Stimulated activated CD8-positive, alpha-beta memory T cell treated with anti-CD3 and anti-CD28 coated beads, Interleukin-15, amount 100 ng/mL, for 24 hours (primary cell): ENCODE measurements at places on chromosomes 5 and 9.

DNA sequence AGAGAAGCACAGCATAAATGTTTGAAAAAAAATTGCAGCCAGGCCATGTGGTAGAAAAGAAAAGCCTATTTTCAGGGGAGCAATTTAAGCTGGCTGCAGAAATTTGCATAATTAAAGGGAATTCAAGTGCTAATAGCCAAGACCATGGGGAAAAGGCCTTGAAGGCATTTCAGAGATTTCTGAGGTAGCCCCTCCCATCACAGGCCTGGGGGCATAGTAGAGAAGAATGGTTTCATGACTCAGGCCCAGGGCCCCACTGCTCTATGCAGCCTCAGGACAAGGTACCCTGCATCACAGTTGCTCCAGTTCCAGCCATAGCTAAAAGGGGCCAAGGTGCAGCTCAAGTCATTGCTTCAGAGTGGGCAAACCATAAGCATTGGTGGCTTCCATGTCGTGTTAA lies 1416.0 kb downstream of the EFNA5 start:
- DNase-seq = no peak

GRCh38 chr5:66805514-66806430 lies 209.6 kb downstream of the MAST4 start:
- DNase-seq = no peak

DNA sequence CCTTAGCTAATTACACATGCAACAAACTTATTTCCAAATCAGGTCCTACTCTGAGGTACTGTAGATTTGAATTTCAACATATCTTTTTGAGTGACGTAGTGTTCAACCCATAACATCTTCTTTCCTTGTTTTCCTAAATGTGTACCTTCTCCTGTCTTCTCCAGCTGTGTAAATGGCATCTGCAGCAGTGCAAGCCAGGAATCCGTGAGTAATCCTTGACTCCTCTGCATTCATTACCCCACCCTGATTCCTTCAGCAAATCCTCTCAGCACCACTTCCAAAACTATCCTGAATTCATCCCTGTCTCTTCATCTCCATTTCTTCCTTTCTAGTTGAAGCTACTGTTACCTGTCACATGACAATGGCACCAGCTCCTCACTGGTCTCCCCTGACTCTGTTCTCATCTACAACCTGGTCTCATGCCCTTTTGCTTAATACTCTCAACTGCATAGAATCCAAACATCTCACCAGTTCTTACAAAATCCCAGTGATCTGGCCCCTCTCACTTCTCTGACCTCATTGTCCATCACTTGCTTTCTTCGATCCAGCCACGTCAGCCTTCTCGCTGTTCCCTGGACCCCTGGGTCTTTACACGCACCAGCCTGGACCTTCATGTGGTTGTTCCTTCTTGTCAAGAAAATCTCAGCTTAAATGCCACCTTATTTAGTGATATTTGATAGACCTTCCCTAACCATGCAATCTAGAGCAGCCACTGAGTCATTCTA lies 14.6 kb upstream of the TRAF1 start:
- no peak for DNase-seq

DNA sequence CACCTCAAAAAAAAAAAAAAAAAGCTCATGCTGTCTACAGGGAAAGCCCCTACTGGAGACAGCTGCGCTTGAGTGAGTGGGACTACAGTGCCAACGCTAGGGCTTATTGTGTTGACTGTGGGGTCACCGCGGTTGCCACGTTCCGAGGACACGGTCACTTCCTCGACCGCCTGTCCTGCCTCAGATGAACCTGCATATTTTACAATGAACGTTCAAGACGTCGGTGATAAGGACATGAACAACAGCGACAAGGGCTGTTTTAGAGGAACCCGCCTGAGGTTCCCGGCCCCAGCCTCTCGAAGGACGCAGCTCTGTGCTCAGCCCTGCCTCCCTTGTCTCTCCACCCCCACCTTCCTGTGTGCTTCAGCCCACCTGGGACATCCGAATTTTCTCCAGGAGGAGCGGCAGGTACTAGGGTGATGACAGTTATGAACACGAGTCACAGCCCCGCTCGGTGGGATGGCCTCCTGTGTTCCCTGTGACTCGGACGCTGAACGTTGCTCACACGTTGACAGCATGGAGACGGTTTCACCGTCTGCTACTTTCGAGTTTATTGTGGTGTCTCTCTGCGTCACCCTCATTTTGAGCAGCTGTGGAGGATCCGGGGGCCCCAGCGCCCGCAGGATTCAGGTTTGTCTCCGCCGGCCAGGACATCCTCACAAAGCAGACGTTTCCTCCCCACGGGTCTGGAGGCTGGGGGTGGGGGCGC lies 11.3 kb upstream of the DIPK1B start:
- DNase-seq = peak; percentile 44

DNA sequence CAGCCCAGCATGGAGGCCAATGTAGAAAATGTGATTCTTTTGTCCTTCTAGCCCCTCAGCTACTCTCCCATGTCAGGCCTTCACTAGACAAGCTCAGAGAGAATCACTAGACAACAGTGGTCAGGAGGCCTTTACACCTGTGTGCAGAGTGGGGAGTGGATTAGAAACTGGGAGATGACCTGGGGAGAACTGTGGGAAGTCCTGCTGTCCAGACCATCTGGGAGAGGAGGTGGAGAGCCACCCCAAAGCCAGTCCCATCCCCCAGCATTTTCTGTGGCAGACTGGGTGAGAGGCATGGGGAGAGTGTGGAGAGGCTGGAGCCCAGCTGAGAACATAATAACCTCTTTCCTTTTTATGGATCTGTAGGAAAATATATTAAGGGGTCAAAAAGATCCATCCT lies 452.0 kb upstream of the DMAC1 start:
- DNase-seq = no peak

- no peak for DNase-seq
Observed at GRCh38 chr5:35659556-35659955, 41.9 kb downstream of the SPEF2 start.

- no peak for DNase-seq
Observed at GRCh38 chr5:143521141-143521540, 117.7 kb upstream of the NR3C1 start.

DNA sequence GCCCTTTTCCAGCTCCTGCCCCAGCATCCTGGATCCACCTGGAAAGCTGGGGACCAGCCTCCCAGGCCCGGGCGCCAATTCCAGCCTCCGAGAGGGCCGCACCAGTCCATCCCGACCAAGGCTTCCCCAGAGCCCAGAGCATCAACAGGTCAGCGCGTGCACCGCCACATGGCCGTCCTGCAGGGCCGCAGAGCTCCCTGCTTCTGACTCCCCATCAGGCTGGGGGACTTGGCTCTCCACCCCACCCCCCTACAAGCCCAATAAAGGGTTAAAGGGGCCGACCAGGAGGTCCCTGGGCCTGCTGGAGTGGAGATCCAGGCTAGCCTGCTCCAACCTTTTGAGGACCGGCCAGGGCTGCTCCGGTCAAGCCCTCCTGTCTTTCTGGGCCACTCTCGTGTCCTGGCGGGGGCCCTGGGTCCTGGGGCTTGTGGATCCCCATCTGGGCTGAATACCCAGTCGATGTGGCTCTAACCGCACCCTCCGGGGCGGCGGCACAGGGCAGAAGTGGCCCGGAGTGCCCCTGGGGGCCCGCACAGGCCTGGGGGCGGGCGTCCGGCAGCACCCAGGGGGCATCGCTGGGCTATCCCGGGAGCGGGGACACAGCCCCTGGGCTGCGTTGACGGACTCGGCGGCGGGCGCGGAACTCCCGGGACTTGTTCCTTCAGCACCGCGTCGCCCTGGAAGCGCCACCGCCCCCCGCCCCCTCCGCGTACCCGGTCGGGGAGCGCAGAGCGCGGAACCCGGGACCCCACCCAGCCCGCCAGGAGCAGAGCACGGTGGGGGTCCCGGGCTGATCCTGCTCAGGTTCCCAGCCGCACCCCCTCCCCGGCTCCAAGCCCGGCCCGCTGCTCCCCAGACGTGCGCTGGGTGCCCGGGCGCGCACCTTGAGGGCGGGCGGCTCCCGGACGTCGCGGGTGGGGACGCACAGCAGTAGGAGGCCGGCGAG lies 590 bp downstream of the ENTPD2 start:
- no peak for DNase-seq

- no peak for DNase-seq
Observed at GRCh38 chr5:145347026-145347616, 488.0 kb downstream of the PRELID2 start.

DNA sequence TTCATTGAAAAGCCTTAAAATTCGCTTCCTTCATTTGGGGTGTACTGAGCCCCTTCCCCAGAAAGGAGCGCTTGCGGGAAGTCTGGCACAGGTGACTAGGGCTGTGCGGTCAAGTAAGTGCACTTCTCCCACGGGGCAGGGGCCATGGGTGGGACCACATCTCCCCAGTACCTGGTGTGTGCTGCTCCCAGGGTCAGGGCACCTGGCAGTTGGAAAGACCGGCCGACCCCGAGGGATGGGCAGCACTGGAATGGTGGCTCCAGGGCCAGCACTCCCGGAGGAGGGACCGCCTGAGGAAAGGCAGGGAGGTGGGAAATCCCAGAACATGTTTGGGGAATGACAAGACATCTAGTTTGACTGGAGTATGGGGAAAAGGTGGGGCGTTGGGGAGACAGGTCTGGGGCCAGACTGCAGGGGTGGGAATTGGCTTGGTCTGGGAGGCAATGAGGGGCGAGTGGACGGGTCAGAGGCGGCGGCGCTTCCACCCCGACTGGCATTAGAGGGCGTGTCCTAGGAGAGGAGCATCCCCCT lies 727 bp upstream of the GLIPR2 start:
- no peak for DNase-seq

GRCh38 chr9:75452512-75452911 lies 364.2 kb downstream of the OSTF1 start:
- no peak for DNase-seq
